ENCODE measurements at places on chromosomes 7 and 10.

GRCh38 chr7:35254496-35255442, 869 bp upstream of the TBX20 start:
- no peak for DNase-seq

GRCh38 chr10:58440484-58440883, 55.3 kb downstream of the TFAM start:
- no peak for DNase-seq

DNA sequence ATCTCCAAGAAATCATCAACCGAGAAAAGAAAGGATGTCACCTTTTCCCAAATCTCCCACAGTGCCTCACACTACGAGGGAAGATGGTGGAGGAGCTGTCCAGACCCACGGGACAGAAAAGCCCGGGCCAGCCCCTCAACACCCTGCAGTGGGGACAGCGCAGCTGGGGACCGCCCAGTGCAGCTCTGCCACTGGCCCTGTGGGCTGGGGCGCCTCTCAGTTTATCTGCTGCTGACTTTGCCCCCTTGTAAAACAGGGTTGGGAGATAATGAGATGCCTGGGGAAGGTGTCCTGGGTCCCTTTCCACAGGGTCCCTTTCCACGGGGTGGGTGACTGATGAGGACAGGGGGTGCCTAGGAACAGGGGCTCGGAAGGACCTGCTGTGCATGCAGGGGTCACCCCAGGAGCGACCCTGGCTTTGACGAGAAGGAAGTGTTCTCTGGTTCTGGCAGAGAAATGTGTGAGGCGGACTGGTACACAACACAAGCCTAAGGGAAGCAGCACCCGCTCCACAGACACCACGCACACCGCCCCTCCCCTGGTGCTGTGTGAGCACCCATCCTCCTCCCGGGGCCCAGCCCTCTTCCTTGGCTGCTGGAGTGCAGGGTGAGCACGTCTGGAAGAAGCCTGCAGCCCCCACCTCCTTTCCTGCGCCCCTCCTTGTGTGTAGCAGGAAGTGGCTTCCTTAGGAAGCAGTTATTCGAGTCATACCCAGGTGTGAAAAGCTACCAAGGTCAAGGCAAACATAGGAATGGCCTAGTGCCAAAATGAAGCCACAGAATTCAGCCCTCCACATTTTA, 339.9 kb downstream of the DNAJB6 start:
- DNase-seq, result no peak

GRCh38 chr10:9166770-9167169, 1112.3 kb downstream of the GATA3 start:
- DNase-seq, result no peak

DNA sequence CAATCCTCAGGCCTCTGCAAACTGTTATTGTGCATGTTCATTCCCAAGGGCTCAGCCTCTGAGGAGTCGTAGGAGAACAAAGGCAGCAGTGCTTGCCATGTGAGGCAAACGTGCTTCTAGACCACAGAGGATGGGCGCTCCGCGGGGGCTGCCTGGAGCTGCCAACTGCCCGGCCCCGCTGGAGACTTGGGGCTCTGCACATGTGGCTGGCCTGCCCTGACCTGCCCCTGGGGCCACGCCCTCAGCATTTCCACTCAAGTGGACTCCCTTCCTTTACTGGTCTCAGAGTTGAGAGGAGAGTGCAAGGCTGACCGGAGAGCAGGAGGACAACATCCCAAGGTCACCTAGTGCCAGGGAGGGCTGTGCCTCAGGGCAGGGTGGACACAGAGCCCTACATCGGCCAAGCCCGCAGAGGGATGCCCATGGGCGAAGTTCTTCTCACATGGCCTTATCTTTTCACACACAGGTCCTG, 222.3 kb upstream of the ZNF32 start:
- DNase-seq, result no peak

GRCh38 chr7:155532792-155533119, 13.6 kb downstream of the CNPY1 start:
- DNase-seq, result no peak

- no peak for DNase-seq
Observed at GRCh38 chr7:93245525-93246432, 13.6 kb downstream of the VPS50 start.

DNA sequence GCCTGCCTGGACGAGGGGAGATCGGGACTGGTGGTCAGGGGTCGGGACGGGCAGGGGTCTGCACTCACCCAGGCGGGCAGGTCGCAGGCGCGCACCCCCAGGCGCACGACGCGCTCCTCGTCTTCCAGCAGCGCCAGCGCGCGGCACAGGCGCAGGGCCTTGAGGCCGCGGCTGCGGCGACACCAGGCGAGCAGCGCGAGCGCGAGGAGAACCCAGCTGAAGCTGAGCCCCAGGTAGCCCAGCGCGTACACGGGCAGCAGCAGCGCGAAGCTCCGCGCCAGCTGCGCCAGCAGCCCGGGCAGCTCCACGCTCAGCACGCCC, 328 bp downstream of the ESYT2 start:
- no peak for DNase-seq

GRCh38 chr7:84368122-84368521, 173.5 kb upstream of the SEMA3A start:
- DNase-seq, result no peak

- DNase-seq, result no peak
Observed at GRCh38 chr7:35521941-35522340, 173.0 kb downstream of the HERPUD2 start.
